ENCODE measurements at places on chromosomes 1 and 21. TPM values are rescaled to one million over a fixed set of nuclear protein-coding genes. Genes with fewer than 3 reads are reported as not detected.

ILDR2 gene
- total RNA-seq = 1.1 TPM

SPATA6 gene
- 17.9 TPM for total RNA-seq

CCDC185 gene
- not detected for total RNA-seq

PAQR6 gene
- 30.1 TPM for total RNA-seq

GRCh38 chr1:195785830-195786229 lies 822.4 kb downstream of the KCNT2 start:
- peaks cover 7% of the 10 kb centered on the region for H3K4me1 ChIP-seq
- no peak overlapping the region for H3K4me3 ChIP-seq
- no peaks in the 10 kb centered on the region for H3K36me3 ChIP-seq
- no peak overlapping the region for H3K27ac ChIP-seq
- no peak for DNase-seq
- no peaks in the 10 kb centered on the region for H3K27me3 ChIP-seq

GRCh38 chr1:167790117-167790516 lies 68.3 kb downstream of the MPZL1 start:
- H3K36me3 ChIP-seq = peaks cover 62% of the 10 kb centered on the region
- no peak overlapping the region for H3K27ac ChIP-seq
- no peak overlapping the region for H3K4me3 ChIP-seq

DNA sequence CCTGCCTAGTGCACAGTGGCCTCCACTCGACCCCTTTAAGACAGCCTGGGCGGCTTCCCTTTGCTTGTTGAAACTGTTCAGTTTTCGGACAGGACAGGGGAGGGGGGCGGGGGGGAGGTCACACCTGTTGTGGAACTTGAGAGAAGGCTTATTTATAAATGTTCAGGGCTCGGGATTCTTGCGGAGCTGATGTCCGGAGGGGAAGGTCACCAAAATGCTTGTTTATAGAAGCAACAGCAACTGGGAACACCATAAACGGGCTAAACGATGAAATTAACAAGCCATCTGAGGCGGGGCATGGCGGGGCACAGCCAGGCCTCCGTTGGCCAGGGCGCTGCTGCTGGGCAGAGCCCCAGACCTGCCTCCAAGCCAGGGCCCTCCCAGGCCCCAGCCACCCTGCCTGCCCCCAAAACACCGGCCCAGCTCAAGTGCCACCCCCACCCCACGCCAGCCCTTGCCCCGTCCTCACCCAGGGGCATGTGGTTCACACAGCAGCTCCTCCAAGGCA lies 59.8 kb upstream of the CASZ1 start:
- no peak for DNase-seq
- no peak overlapping the region for H3K4me3 ChIP-seq
- H3K4me1 ChIP-seq = peaks cover 3% of the 10 kb centered on the region
- H3K27ac ChIP-seq = no peak overlapping the region
- no peaks in the 10 kb centered on the region for H3K36me3 ChIP-seq
- H3K27me3 ChIP-seq = peaks cover 10% of the 10 kb centered on the region

GRCh38 chr1:30084909-30085571 lies 638.3 kb downstream of the MATN1 start:
- no peaks in the 10 kb centered on the region for H3K36me3 ChIP-seq
- H3K27me3 ChIP-seq = peaks cover 20% of the 10 kb centered on the region
- H3K4me3 ChIP-seq = no peak overlapping the region
- no peak overlapping the region for H3K27ac ChIP-seq
- no peak for DNase-seq
- peaks cover 38% of the 10 kb centered on the region for H3K4me1 ChIP-seq

- H3K36me3 ChIP-seq = no peaks in the 10 kb centered on the region
- DNase-seq = no peak
- peaks cover 38% of the 10 kb centered on the region for H3K4me1 ChIP-seq
- H3K4me3 ChIP-seq = no peak overlapping the region
Observed at GRCh38 chr1:69126796-69127195, 440.9 kb upstream of the LRRC7 start.

DNA sequence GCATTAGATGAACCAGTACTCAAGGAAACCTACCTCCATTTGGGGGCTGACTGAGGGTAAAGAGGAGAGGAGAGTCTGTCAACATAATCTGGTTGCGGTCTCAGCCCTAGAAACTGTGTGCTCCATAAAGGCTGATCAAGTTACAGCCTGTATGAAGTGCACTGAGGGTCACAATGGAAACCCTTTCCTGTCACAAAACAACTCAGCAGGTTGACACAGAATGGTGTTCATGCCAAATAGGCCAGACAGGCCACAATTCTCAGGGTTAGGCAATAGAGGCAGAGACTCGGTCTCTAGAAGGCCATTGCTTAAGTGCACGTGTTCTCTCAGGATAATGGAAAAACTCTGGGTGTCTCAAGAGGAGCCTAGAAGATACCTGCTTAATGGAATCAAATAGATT lies 4.1 kb upstream of the ANKRD35 start:
- no peak overlapping the region for H3K4me3 ChIP-seq
- DNase-seq = no peak
- no peaks in the 10 kb centered on the region for H3K36me3 ChIP-seq
- H3K27ac ChIP-seq = no peak overlapping the region

- no peak overlapping the region for H3K4me3 ChIP-seq
- peaks cover 12% of the 10 kb centered on the region for H3K4me1 ChIP-seq
- no peaks in the 10 kb centered on the region for H3K27me3 ChIP-seq
Observed at GRCh38 chr1:6507037-6507428, 15.6 kb upstream of the PLEKHG5 start.

DNA sequence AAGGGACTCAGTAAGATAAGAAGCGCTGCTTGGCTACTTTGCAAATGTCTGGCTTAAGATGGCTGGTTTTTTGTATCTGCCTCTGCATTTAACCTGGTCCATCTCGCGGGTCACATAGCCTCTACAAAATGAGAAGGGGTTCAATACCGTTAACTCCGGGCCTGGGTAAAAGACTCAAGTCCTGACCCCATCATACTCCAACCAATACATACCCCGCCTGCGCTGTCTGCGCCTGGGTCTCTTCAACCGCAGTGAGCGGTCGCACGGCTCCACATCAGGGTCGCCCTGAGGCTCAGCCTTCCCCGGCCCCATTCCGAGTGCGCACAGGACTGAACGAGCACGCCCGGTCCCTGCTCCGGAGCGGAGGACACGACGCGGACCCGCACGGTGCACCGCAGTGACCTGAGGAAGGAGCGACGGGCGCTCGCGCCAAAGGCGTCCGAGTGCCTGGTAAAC lies 558 bp upstream of the PGD start:
- peaks cover 13% of the 10 kb centered on the region for H3K36me3 ChIP-seq
- peak overlapping the region; percentile 90 for H3K4me3 ChIP-seq
- peak overlapping the region; percentile 88 for H3K27ac ChIP-seq
- H3K4me1 ChIP-seq = peaks cover 23% of the 10 kb centered on the region

- DNase-seq = no peak
- no peaks in the 10 kb centered on the region for H3K27me3 ChIP-seq
- H3K4me3 ChIP-seq = no peak overlapping the region
Observed at GRCh38 chr1:217585577-217585976, 45.3 kb downstream of the GPATCH2 start.

DNA sequence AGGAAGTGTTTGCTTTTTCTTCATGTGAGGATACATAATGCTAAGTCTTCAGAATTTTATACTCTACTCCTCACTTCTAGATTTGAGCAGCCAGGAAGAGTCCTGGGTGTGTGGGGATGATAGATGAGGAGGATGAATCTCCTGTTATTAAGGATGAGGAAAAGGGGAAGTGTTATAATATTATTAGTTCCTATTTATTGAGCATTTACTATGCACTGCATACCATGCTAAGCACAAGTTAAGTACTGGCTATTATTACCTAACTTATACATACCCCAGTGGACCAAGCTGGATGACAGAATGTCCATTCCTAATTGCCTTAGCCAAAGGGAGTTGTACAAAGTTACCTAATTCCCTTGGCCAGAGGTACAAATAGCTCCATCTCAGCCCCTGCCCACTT lies 19.8 kb downstream of the CACHD1 start:
- H3K27ac ChIP-seq = no peak overlapping the region
- no peak for DNase-seq
- no peak overlapping the region for H3K4me3 ChIP-seq
- no peaks in the 10 kb centered on the region for H3K36me3 ChIP-seq
- H3K27me3 ChIP-seq = peaks cover 11% of the 10 kb centered on the region
- H3K4me1 ChIP-seq = peaks cover 21% of the 10 kb centered on the region

- no peaks in the 10 kb centered on the region for H3K36me3 ChIP-seq
- peaks cover 16% of the 10 kb centered on the region for H3K4me1 ChIP-seq
- no peaks in the 10 kb centered on the region for H3K27me3 ChIP-seq
- no peak overlapping the region for H3K27ac ChIP-seq
Observed at GRCh38 chr1:167197692-167198091, 23.0 kb upstream of the POU2F1 start.

DNA sequence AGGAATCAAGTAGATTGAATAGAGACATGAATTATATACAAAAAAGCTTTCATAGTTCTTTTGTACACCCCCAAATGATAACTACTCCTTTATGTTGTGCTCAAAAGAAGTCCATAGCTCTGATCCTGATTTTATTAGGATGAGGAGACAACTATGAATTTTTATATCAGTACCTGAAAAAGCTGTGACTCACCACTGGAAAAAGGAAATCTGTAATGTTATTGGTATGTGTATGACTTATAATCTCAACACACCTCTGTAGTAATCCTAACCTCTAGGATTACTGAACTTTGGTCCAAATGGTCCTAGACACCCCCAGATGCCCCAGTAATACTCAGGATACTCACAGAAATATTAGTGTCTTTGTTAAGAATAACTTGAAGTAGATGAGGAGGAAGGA lies 10.2 kb downstream of the PRKAB2 start:
- H3K27me3 ChIP-seq = no peaks in the 10 kb centered on the region
- H3K4me3 ChIP-seq = no peak overlapping the region
- H3K27ac ChIP-seq = no peak overlapping the region
- no peak for DNase-seq

GRCh38 chr1:163265547-163265946 lies 56.2 kb upstream of the NUF2 start:
- no peak for DNase-seq
- peaks cover 4% of the 10 kb centered on the region for H3K36me3 ChIP-seq
- no peak overlapping the region for H3K4me3 ChIP-seq
- H3K4me1 ChIP-seq = peaks cover 9% of the 10 kb centered on the region

GRCh38 chr21:39066829-39067780 lies 116.1 kb downstream of the PSMG1 start:
- DNase-seq = no peak
- H3K27me3 ChIP-seq = no peaks in the 10 kb centered on the region
- no peaks in the 10 kb centered on the region for H3K36me3 ChIP-seq
- H3K27ac ChIP-seq = no peak overlapping the region
- peaks cover 15% of the 10 kb centered on the region for H3K4me1 ChIP-seq

- no peaks in the 10 kb centered on the region for H3K36me3 ChIP-seq
- no peaks in the 10 kb centered on the region for H3K27me3 ChIP-seq
- peaks cover 24% of the 10 kb centered on the region for H3K4me1 ChIP-seq
Observed at GRCh38 chr1:55554611-55555010, 339.4 kb upstream of the USP24 start.

DNA sequence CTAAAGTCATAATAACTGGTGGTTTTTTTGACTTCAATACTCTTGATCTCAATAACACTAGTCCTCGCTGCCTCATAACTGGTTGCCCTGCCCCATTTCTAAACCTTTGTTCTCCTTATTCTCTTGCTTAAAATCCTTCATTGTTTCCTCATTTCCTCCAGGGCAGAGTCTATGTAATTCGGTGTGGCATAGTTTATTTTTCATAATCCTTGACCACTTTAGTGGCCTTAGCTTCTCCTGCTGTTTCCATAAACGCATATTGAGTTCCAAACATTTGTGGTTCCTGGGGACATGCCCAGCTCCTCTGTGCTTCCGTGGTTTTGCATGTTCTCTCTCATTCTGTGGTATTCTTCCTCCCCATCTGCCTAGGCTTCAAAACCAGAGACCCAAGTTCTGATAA lies 19.0 kb upstream of the TLCD4 start:
- H3K4me3 ChIP-seq = no peak overlapping the region
- no peaks in the 10 kb centered on the region for H3K27me3 ChIP-seq
- no peaks in the 10 kb centered on the region for H3K4me1 ChIP-seq
- no peak for DNase-seq
- no peak overlapping the region for H3K27ac ChIP-seq

DNA sequence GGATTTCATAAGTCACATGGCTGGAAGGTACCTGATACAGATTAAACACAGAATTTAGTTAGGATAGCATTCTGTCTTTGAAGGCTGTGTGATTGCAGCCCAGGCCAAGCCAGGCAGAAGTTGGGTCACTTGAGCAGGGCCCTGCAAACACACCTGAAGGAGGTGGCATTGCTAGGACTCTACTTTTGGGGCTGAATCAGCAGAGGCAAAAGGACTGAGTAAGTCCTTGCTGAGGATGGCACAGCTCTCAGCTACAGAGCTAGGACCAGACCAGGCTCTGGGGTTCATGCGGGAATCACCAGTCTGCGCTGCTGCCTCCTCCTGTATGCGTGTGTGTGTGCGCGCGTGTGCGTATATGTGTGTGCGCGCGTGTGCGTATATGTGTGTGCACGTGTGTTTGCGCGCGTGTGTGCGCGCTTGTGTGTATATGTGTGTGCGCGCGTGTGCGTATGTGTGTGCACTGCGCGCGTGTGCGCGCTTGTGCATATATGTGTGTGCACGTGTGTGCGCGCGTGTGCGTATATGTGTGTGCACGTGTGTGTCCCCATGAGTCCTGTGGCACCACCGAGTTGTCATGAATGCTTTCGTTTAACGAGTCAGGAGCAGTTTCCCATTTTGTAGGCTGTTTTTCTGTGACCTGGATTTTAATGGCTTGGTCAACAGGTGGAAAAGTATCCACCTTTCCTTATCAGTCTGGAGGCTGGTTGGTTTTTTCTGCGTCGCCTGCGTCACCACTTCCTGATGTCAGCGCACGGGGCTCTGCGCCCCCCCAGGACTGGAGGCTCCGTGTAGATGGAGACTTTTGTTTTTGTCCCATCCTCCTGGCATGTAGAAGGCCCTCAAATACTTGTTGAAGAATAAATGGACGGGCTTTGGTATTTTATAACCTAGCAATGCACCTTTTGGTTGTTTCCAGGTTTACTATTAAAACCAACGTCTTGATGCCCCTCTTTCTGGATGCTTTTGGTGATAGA lies 34.7 kb downstream of the ADARB1 start:
- peaks cover 8% of the 10 kb centered on the region for H3K4me1 ChIP-seq
- no peaks in the 10 kb centered on the region for H3K27me3 ChIP-seq

- no peak overlapping the region for H3K27ac ChIP-seq
- no peak for DNase-seq
- H3K4me3 ChIP-seq = no peak overlapping the region
- no peaks in the 10 kb centered on the region for H3K27me3 ChIP-seq
- peaks cover 18% of the 10 kb centered on the region for H3K4me1 ChIP-seq
Observed at GRCh38 chr1:169874229-169874628, 19.5 kb downstream of the SCYL3 start.
